ENCODE measurements at places on chromosomes 5 and 9.

GRCh38 chr9:2420543-2420942, 201.0 kb upstream of the VLDLR start:
- no peak for DNase-seq

GRCh38 chr5:178940569-178941360, at the start of gene ZNF454:
Gene ZNF454, plus strand, starts transcription at chr5:178941198. Its CDS starts 1,594 bp downstream, at chr5:178942792.
- no peak for DNase-seq

DNA sequence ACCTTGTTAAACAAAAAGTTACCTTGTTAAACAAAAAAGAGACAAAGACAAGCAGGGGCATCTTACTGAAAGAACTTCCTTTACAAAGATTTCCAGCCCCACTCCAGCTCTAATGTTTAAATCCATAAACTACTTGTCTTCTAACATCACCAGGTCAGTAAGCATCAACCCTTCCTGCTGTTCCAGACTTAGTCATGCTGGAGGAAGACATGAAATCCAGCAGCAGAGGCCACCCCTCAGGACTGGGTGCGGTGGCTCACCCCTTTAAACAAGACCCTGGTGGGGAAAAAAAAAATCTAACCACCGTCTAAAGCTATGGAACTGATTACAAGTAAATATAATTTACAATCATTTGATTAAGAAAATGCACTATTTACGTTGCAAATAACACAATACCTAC, 9.1 kb downstream of the PDCL start:
- DNase-seq: no peak

- no peak for DNase-seq
Observed at GRCh38 chr5:43156388-43156787, 35.6 kb upstream of the NIM1K start.

DNA sequence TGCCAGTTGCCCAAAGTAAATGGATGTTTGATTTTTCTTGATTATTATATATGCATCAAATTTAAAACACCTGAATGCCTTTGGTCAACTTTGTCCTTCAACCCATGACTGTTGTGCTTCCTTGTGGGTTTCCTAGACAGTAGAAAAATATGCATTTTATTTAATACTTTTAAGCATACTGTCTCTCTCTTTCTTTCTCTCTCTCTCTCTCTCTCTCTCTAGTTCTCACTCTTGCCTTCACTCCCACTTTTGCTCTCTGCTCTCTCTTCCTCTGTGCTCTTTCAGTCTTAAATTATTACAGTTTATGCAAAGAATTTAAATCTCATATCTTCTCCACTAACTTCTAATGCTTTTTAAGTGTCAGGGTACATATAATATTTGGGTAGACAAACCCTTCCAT, 173.0 kb downstream of the PARP8 start:
- no peak for DNase-seq

- no peak for DNase-seq
Observed at GRCh38 chr5:102375272-102375671, 79.2 kb upstream of the SLCO4C1 start.

DNA sequence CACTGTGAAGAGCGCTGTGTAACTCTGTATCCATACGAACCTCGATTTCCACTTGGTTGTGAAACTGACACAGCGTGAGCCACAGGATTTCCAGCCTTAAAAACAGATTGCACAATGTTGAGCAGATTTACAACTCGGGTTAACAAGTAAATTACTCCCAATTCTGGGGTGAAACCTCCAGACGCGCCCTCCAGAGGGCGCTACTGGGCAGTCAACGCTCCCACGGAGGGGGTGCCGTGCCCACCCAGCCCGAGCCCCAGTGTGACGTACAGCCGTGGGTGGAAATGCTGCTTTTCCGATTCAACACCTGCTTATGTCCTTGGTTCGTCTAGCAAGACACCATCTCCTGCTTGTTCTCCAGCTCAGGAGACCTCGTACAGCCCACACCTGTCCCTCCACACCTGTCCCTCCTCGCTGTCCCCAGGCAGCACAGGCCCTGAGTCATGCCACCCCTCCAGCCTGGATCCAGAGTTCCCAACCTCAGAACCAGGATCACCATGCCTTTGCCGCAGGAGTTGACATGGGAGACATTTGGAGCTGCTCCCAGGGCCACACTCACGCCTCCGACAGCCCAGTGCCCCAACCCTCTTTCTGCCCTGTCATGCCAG, 34.4 kb upstream of the SLC6A3 start:
- no peak for DNase-seq

DNA sequence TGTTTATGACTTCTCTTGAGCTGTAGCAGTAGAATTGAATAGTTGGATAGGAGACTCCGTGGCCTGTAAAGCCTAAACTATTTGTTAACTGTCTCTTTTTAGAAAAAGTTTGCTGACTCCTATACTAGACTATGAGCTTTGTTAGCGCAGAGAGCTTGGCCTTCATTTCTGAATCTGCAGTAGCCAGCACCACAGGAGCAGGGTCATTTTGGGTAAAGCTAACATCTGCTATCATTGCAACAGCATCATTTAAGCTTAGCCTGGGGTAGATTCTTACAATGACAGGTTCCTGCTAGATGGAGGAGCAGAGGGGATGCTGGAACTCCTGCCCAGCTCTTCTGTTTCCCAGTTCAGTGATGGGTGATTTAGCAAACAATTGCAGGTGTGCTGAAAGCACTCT, 133.7 kb upstream of the ASTN2 start:
- DNase-seq: no peak

DNA sequence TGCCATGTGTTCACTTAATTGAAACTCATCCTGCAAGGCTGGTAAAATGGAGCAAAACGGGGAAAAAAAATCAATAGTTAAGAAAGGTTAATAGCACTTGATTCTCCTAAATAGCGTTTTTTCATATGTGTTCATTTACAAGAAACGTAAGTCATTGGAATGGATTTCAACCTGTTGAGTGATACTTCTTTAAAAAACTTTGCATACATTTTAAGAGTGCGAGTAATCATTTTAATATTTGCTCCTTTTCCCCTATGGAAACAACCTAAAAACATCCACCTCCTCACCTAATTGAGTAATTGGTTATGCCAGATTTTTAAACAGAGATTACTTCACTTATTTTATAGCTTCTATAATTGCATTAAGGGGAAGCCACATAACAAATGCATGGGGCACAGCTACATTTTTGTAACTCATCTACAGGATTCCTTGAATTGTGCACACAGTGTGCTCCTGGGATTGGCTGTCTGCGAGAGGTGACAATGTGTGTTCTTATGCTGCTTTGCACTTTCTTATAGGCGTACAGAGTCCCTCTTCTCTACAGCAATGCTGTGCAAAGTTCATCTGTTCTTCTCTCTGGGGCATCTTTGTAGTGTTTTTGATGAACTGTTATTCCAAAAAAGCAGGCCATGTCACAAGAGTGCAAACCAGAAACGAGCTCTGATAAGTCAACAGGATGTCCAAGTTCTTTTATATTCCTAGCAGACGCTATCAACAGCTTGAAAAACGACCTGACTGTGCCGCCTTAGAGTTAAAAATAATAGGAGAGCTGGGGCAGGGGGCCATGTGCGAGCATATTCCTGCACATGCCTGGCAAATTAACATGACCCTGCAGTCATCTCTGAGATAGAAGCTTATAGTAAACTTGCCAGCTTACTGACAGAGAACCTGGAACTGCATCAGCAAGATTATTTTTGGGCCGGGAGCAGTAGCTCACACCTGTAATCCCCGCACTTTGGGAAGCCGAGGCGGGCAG, 117.9 kb downstream of the GOLPH3 start:
- DNase-seq: no peak

- DNase-seq: no peak
Observed at GRCh38 chr5:87735923-87736322, 323.2 kb upstream of the CCNH start.

GRCh38 chr5:42461507-42461906, 38.3 kb downstream of the GHR start:
- DNase-seq: no peak

GRCh38 chr5:80697100-80697499, 42.3 kb upstream of the DHFR start:
- no peak for DNase-seq

- DNase-seq: no peak
Observed at GRCh38 chr9:88076286-88077070, 61.8 kb downstream of the SPATA31C2 start.

Measured in stimulated activated CD4-positive, alpha-beta T cell treated with anti-CD3 and anti-CD28 coated beads, TNF-alpha, amount 100 ng/mL, for 48 hours (primary cell).